ENCODE measurements at places on chromosomes 12 and 14. TPM values are rescaled to one million over a fixed set of nuclear protein-coding genes. Genes with fewer than 3 reads are reported as not detected.

DNA sequence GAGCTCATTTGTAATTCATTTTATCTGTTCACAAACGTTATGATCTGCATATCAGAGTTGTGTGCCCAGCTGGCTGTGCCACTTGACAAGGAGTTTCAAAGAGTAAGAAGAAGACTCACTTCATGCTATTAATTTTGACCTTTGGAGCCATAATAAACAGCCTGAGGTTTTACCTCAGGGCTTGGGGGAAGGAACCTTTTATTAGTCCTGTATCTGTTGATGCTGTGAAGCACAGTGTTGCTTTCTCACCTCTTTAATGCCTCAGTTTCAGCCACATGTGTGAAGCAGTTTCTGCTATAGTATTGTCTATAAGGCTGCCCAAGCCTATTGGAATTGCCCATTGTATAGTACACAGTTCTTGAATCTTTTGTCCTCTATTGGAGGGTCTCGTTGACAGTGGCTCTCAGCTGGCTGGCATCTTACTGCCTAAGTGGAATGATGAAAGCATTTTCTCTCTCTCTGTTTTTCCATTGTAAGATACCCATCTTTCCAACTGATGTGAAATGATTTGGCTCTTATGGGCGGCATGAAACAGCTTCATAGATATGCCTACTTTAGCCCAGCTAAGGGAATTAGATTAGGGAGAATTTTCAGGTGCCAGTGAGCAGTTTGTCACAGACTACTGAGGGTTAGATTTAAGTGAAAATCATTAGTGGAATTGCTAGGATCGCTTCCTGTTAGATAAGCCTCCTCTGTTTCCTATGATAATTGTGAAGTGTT lies 34.7 kb downstream of the GPATCH2L start:
- H3K27ac ChIP-seq, result no peak overlapping the region
- no peak overlapping the region for H3K4me3 ChIP-seq
- no peaks in the 10 kb centered on the region for H3K4me1 ChIP-seq

DNA sequence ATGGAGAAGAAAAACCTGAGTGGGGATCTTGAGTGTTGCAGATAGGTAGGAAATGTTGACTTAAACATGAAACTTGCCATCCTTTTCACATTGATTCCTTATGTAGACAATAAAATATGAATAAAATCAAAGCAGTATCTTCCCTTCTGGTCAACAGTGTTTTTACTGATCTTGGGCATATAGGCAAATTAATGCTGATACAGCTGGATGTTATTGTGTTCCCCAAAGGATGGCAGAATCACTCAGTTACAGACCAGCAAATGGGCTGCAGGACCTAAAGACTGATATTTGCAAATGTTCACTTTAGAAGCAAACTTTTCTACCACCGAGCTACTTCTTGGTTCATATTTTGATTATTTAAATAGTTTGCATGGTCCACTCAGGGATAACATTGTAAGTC lies 33.9 kb downstream of the MTHFD1 start:
- DNase-seq, result no peak
- peaks cover 11% of the 10 kb centered on the region for H3K36me3 ChIP-seq
- no peak overlapping the region for H3K27ac ChIP-seq
- no peak overlapping the region for H3K4me3 ChIP-seq
- no peaks in the 10 kb centered on the region for H3K27me3 ChIP-seq

The ZNF10 gene
- 12.8 TPM for total RNA-seq

The CDCA3 gene
- total RNA-seq, result 1.8 TPM

The TMTC1 gene
- total RNA-seq, result 49.9 TPM

DNA sequence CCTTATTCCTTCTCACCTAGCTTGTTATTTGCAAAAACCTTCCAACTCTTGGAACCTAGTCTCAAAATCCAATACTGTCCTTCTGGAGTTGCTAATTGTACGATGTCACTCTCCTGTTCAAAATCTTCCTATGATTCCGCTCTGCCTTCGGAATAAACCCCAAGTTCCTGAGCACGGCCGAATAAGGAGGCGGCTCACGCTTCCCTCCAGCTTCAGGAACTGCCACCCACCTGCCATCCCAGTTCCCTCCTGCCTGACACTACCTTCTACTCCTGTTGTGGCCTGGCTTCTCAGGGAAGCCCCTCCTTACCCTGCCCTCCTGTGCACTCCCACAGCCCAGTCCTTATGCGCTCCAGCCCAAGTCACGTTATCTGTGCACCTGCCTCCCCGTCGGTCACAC lies 73.2 kb downstream of the SETD3 start:
- H3K4me1 ChIP-seq, result no peaks in the 10 kb centered on the region
- no peaks in the 10 kb centered on the region for H3K27me3 ChIP-seq
- H3K4me3 ChIP-seq, result no peak overlapping the region
- H3K36me3 ChIP-seq, result no peaks in the 10 kb centered on the region
- no peak overlapping the region for H3K27ac ChIP-seq

DNA sequence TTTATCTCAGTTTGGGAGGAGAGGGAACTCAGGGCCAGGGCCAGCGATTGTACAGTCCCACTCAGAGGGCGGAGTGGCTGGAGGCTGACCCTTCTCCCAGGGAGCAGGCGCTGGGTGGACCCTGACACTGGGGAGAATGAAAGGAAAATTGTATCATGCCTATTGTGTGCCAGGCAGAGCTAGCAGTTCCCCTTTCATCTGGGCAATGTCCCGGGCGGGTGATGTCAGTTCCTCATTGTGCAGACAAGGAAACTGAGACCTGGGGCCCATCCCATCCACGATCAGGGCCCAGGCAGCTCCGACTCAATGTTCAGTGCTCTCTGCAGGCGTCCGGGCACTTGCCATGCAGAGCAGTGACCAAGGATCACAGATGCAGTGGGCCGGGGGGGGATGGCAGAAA lies 101.9 kb upstream of the RTL1 start:
- no peaks in the 10 kb centered on the region for H3K4me1 ChIP-seq

DNA sequence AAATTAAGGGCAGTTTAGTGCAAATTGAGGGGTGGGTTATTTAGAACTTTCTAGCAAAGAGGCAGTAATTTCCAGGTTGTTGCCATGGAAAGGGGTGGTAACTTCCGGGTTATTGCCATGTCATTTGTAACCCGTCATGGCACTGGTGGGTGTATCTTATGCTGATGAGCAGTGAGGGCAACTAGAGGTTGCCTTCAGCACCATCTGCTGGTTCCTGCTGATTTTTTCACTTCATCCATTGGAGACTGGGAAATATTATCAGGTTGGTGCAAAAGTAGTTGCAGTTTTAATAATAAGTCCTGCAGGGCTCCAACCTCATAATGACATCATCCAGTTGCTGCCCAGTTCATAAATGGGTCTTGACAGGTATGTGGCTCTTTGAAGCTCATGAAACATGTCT lies 24.4 kb upstream of the SERPINA4 start:
- no peaks in the 10 kb centered on the region for H3K4me1 ChIP-seq
- H3K36me3 ChIP-seq, result no peaks in the 10 kb centered on the region

- no peak overlapping the region for H3K4me3 ChIP-seq
- no peaks in the 10 kb centered on the region for H3K27me3 ChIP-seq
Observed at GRCh38 chr14:49882826-49883694, 9.8 kb upstream of the ARF6 start.

DNA sequence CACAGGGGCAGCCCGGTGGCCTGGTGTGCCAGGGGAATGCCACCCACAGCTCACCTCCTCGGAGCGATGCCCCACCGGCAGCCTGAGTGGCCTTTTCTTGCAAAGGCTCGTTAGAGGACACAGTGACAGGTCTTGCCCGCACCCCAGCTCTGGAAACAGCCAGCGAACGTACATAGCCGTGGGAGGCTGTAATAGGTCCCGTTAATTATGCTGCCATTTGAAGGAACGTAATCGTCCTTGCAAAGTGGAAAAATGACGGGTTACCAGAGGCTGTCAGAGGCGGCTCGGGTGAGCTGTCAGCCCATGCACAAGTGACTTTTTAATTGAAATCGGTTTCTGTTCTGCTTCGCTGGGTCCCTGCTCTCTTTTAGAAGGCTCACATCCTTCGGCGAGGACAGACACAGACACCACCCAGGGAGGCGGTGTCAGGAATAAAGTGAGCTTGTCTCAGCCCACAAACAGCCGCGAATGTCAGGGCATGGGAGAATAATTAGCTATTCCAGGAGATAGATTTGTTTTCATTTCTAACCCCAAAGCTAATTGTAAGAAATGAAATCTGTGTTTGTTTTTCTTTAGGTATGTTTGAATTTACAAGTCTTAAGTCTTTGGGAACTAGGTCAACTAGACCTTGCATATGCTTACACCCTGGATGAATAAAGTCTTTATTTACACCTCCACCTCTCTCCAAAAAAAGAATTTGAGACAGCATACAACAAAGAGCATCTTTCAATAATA lies 77.2 kb upstream of the RFLNA start:
- no peaks in the 10 kb centered on the region for H3K36me3 ChIP-seq
- DNase-seq, result no peak

DNA sequence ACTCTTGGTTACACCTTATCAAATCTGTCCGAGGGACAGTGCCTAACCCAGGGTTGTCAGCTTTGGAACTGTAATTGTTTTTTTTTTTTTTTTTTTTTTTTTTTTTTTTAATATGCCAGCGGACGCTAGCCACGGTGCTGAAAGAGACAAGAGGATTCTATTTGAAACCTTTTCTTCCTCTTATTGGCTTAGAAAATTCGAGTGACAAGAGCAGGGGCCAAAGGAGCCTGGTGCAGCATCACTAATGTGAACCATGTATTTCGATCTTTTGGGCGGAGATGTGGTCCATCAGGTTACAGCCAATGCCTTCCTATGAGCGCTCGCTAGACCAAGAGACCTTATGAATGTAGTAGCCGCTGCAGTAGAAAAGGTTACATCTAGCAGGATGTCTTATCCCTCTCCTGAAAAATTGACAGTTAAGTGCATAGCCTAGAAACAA lies 922 bp downstream of the PTPRR start:
- H3K4me3 ChIP-seq, result no peak overlapping the region
- H3K27me3 ChIP-seq, result no peaks in the 10 kb centered on the region
- no peaks in the 10 kb centered on the region for H3K4me1 ChIP-seq
- H3K27ac ChIP-seq, result no peak overlapping the region
- H3K36me3 ChIP-seq, result no peaks in the 10 kb centered on the region
- DNase-seq, result no peak

- H3K27me3 ChIP-seq, result no peaks in the 10 kb centered on the region
- no peak for DNase-seq
- H3K4me1 ChIP-seq, result no peaks in the 10 kb centered on the region
- H3K27ac ChIP-seq, result no peak overlapping the region
- no peaks in the 10 kb centered on the region for H3K36me3 ChIP-seq
Observed at GRCh38 chr12:25718081-25718731, 165.1 kb upstream of the LMNTD1 start.

- H3K4me1 ChIP-seq, result no peaks in the 10 kb centered on the region
- no peaks in the 10 kb centered on the region for H3K27me3 ChIP-seq
- no peak overlapping the region for H3K4me3 ChIP-seq
- H3K27ac ChIP-seq, result no peak overlapping the region
- no peaks in the 10 kb centered on the region for H3K36me3 ChIP-seq
Observed at GRCh38 chr12:25041006-25041741, 92.3 kb upstream of the BCAT1 start.

DNA sequence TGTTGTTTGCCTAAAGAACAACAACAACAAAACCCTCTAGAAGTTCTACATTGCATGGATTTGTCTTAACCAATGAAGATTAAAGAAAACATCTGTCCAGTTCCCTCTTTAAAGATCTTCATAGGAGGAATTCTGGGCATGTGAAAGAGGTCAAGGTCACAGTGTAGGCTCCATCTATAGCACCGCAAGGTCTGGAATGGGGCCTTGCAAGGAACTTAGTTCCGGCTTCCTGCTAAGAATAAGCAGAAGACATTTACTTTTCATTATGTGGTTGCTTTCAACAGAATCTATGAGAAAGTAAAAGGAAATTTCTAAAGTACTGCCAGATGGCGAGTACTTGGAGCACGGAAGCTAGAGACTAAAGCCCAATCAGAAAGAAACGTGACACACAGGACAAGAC lies 57.2 kb upstream of the GNPNAT1 start:
- no peaks in the 10 kb centered on the region for H3K36me3 ChIP-seq
- no peak for DNase-seq
- H3K4me1 ChIP-seq, result no peaks in the 10 kb centered on the region
- no peak overlapping the region for H3K27ac ChIP-seq

The OR11H6 gene
- total RNA-seq, result not detected

The EIF2S3B gene
- not detected for total RNA-seq

The CAPZA3 gene
- total RNA-seq, result not detected

The TRIM9 gene
- 5.2 TPM for total RNA-seq

GRCh38 chr12:124506145-124506831 lies 61.1 kb downstream of the NCOR2 start:
- H3K4me1 ChIP-seq, result peaks cover 33% of the 10 kb centered on the region
- peak overlapping the region; percentile 92 for H3K27ac ChIP-seq
- no peak for DNase-seq
- peak overlapping the region; percentile 50 for H3K4me3 ChIP-seq

The SYNDIG1L gene
- total RNA-seq, result 0.33 TPM

The AKAP3 gene
- 2.2 TPM for total RNA-seq

DNA sequence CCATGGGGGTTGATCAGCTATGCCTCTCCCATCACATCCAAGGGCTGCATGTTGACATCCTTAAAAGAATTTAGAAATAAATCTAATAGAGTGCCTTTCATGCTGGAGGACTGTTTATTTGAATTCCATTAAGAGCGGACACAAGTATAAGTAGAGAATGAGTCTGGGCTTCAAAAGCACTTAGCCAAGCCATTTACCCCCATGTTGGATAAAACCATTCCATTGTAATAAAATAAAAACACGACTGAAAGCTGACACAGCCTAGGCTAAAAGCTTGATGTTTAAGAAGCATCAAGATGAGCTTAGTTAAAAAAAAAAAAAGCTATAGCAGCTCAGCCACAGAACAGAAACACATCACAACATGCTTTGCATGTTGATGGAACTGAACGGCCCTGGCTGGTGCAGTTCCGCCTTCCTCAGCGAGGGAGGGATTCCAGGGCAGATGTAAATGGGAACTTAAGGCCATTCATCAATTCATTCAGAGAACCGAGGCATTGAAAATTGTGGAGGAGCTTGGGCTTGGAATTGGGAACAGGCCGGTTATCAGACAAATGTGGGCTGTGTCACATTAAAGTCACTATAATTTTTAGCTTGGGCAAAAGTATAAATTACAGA lies 41.2 kb downstream of the TMEM132D start:
- H3K27ac ChIP-seq, result no peak overlapping the region
- no peaks in the 10 kb centered on the region for H3K27me3 ChIP-seq

DNA sequence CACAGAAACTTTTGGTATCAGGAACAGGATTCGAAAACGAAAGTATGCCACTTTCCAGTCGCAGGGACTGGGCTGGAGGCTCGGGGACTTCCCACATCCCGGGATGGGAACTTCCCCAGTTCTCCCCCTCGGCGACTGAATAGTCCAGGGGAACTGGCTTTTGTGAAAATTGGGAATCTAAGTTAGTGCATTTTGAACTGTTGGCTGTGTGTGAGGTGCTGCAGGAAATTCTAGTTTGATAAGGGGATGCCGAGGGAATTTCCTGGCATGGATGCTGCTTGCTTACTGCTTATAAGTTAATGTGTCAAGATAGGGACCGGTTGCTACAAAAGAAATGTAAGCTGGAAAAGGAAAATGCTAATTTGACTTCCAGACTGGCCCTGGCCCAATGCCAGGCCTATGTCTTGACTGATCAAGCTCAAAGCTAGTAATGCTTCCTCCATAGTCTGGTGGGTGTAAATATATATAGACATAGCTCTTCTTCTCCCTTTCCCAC lies 73.4 kb upstream of the EIF5 start:
- peak overlapping the region; percentile 45 for H3K4me3 ChIP-seq
- H3K27me3 ChIP-seq, result no peaks in the 10 kb centered on the region
- no peaks in the 10 kb centered on the region for H3K36me3 ChIP-seq
- H3K27ac ChIP-seq, result peak overlapping the region; percentile 84

The FUT8 gene
- 69.1 TPM for total RNA-seq

The NXPH4 gene
- total RNA-seq, result 0.33 TPM

- no peak overlapping the region for H3K27ac ChIP-seq
- H3K4me3 ChIP-seq, result no peak overlapping the region
- no peak for DNase-seq
- no peaks in the 10 kb centered on the region for H3K36me3 ChIP-seq
- no peaks in the 10 kb centered on the region for H3K4me1 ChIP-seq
- no peaks in the 10 kb centered on the region for H3K27me3 ChIP-seq
Observed at GRCh38 chr12:30884799-30885198, 41.7 kb upstream of the TSPAN11 start.

The KRT80 gene
- not detected for total RNA-seq

The SERPINA9 gene
- total RNA-seq, result not detected
